ENCODE measurements at places on chromosomes 12 and 14.

GRCh38 chr12:18981732-18982131 lies 147.8 kb upstream of the PLEKHA5 start:
- no peak for DNase-seq

- no peak for DNase-seq
Observed at GRCh38 chr12:92412856-92413255, 267.2 kb upstream of the BTG1 start.

GRCh38 chr12:56011509-56012090 lies 9.2 kb upstream of the IKZF4 start:
- DNase-seq, result no peak

DNA sequence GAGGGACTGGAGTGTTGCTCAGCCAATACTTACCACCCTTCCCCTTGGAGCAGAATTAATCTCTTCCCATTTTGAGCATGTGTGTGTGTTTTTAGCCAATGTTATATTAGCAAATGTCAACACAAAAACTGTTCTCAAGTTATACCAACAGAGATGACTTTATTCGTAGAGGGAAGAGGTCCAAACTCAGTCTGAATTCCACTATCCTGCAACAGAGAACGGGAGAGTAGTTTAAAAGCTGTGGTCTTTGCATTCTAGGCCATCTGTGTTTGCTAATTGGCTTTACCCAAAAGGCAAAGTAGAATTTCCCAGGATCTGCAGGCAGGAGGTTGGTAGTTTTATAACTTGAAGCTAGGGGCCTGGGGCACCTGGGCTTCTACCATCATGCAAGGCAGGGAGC lies 847.9 kb upstream of the TMEM132C start:
- no peak for DNase-seq

DNA sequence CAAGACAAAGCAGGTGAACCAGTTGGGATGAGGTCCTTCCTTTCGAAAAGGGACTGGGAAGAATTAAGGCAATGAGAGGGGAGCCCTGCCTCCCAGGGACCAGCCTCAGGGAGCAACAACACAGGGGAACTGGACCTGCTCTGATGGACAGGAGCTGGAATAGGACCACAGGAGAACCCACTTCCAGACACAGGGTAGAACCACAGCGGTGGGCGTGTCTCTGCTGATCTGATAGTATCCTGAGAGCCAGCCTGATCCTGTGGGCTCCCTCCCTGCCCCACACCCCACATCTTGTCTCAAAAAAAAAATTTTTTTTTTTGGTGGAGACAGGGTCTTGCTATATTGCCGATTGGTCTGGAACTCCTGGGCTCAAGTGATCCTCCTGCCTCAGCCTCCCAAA lies 13.6 kb upstream of the PLEK2 start:
- no peak for DNase-seq

- no peak for DNase-seq
Observed at GRCh38 chr14:31858868-31859267, 218.2 kb upstream of the ARHGAP5 start.

GRCh38 chr12:16972923-16973770 lies 367.2 kb upstream of the LMO3 start:
- DNase-seq, result no peak

DNA sequence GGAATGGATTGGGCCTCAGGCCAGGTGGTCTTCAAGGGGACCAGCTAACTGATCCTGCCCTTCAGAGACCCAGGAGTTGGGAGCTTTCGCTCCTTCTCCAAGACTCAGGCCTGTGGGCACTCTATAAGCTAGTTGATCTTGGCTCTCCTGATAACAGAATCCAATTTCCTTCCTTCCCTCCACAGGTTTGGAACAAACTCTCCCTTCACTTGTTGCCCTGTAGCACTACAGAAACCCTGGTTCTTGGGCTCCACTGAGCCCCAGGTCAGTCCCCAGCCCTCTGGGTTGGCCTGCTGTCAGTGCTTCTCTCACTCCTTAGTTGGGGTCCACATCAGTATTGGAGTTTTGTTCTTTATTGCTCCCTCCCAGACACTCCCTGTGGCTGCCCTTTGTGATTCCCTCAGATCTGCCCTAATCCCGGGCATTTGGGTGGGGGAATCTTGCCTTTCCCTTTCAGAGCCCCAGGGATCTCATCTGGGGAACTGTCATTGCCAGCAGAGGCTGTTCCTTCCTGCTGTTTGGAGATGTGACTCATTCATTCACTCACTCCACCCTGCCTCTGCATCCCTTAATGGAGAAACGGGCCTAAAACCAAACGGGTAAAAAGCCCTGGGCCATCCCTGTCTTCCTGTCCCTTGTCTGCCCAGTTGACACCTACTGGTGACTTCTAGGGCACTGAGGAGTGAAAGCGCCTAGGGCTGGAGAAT lies 4.4 kb upstream of the GPD1 start:
- no peak for DNase-seq

DNA sequence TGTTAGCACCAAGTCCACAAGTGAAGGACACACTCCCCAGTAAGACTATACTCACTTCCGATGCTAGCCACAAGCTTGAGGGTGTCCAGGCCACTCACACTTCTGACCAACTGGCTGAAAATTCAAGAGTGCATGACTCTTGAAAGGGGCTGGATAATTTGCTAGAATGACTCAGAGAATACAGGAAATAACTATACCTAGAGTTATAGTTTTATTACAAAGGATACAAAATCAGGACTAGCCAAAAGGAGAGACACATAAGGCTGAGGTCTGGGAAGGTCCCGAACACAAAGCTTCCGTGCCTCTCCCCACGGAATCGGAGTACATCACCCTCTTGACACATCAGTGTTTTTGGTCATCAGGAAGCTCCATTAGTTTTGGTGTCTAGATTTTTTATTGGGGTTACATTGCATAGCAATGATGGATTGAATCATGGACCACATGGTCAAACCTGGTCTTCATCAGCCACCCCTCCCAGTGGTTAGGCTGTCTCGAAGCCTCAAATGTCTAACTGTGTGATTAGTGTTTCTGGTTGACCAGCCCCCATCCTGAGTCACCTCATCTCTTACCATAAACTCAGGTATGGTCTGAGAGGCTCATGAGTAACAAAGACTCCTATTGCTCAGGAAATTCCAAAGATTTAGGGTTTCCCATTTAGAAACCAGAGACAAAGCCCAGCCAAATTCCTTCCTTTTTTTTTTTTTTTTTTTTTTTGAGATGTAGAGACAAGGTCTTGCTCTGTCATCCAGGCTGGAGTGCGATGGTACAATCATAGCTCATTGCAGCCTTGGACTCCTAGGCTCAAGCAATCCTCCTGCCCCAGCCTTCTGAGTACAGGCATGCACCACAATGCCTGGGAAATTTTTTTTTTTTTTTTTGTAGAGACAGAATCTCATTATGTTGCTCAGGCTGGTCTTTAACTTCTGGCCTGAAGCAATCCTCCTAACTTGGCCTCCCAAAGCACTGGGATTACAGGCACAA lies 472.0 kb upstream of the TBX3 start:
- no peak for DNase-seq

GRCh38 chr14:23568021-23568599 lies 519 bp upstream of the AP1G2 start:
- DNase-seq, result no peak

- DNase-seq, result no peak
Observed at GRCh38 chr12:75854681-75855309, 176.8 kb downstream of the PHLDA1 start.

DNA sequence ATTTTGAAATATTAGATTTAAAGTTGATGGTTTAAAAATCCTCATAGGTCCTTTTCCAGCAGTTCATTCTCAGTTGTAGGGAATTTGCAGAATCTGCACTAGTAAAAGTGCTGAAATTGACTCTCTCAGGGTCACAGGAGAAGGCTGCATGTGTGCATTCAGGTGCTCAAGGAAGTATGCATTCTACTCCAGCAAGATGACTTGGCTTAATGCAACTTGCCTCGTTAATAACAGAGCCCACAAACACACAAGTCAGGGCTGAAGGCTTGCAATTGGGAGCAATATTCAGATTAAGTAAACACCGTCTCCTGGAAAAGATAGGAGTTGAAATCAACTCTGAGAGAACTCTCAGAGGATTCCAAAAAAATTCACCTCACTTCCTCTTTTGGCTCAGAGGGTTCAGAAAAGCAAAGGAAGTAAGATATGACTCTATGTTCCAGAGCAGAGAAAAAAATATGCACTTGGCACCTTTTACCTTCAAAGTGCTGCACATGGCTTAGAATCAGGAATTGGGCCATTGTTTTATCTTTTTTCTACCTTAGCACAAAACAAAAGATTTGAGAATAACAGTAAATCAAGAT lies 406.3 kb upstream of the DCN start:
- DNase-seq, result no peak

- DNase-seq, result no peak
Observed at GRCh38 chr12:81944886-81945285, 185.7 kb upstream of the PPFIA2 start.

GRCh38 chr12:2535583-2536204 lies 259.1 kb upstream of the FKBP4 start:
- DNase-seq, result no peak

DNA sequence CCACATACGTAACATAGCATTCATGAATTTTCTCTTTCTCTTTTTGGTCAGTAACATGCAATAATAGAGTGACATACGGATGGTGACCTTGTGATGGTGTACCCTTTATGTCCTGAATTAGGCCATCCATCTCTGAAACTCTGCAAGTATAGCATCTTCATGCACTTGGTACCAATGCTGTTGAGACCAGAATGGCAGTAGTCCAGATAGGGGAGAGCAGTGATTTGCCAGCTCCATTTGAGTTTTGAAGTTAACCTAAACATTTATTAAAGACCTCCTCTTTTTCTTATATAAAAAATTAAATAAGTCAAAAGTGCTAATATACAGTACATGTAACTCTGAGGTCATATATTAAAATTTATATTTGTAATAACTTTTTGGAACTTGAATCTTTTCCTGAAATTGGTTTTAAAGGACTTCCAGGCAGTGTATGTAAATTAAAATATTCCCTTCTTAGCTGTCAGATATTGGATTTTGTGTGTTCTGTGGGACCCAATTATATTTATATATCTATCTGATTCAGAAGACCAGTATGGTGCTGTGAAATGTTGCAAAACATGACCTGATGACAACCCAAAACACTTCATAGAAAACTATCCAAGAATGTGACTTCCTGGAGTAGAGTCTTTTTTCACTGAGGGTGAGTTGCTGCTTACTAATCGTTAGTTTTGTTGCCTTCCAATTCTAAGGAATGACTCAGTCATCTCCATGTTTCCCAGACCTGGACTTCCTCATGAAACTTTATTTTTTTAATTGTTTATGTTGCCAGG lies 3.5 kb downstream of the ELK3 start:
- no peak for DNase-seq

GRCh38 chr12:64780531-64781279 lies 21.5 kb upstream of the GNS start:
- DNase-seq, result peak; percentile 23

DNA sequence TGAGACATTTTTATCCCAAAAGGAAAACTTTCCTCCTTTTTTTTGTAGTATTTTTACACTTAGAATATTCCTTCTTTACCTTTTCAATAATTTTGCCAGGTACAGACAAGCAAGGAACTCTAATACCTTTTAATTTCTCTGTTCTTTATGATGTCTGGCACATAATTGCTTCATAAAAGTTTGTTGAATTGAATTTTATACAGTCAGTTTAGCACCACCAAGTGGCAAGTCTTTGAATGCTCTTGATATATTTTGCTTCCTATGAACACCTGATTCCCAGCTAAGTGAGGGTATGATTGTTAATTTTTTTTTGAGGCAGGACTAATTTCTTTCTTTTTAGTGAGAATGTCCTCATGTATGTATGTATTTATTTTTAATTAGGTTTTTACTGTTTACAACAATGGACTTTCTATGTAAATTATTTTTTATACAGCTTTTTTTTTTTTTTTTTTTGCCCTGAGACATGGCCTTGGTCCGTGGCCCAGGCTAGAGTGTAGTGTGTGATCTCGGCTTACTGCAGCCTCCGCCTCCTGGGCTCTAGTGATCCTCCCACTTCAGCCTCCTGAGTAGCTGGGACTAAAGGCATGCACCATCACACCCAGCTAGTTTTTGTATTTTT lies 6.9 kb downstream of the TBC1D15 start:
- DNase-seq, result no peak

Measured in activated naive CD4-positive, alpha-beta T cell treated with anti-CD3 and anti-CD28 coated beads, Interleukin-2, amount 50 U/mL, for 16 hours (primary cell).